Activated CD4-positive, alpha-beta T cell treated with anti-CD3 and anti-CD28 coated beads, Interleukin-2, amount 10 ng/mL, durations not matched to agents 24 days and 14 days (primary cell): ENCODE measurements at places on chromosomes 4 and X.

DNA sequence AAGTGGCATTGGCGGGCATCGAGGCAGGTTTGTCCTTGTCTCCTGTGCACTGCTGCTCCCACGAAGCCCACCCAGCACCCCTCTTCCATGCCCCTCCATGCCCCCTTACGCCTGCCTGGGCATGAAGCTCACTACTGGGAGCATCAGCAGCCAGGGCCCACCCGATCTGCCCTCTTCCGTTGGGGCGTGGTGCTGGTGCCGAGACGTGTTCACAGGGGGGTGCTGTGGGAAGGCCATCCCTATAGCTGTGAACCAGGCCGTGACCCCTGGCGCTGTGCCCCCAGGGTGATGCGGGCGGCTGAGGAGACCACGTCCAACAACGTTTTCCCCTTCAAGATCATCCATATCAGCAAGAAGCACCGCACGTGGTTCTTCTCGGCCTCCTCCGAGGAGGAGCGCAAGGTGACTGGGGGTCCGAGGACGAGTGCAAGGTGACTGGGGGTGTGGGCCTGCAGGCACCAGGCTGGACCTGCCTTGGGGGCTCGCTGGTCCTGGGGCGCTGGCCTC is 19.3 kb upstream of the ADD1 start:
- no peaks in the 10 kb centered on the region for H3K27me3 ChIP-seq
- H3K36me3 ChIP-seq, result peaks cover 58% of the 10 kb centered on the region
- DNase-seq, result no peak
- H3K4me3 ChIP-seq, result no peak overlapping the region
- no peak overlapping the region for H3K27ac ChIP-seq
- H3K4me1 ChIP-seq, result peaks cover 4% of the 10 kb centered on the region

DNA sequence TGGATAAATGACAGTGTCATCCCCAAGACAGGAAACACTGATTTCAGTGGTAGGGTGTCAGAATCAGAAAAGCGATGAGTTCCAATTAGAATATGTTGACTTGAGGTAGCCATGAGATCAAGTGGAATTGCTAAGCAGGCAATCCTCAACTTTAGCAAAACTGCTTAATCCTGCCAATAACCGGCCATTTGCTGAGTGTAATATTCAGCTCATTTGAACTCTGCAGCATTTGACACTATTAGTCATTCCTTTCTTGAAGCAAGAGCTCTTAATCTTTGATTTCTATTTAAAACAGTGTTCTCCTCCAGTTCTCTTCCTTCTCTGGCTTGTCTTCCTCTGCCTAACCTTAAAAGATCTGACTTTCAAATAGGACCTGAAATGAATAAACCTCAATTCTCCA is 68.7 kb upstream of the DCLK2 start:
- H3K36me3 ChIP-seq, result no peaks in the 10 kb centered on the region
- no peaks in the 10 kb centered on the region for H3K4me1 ChIP-seq
- peak; percentile 45 for DNase-seq
- no peak overlapping the region for H3K4me3 ChIP-seq
- no peak overlapping the region for H3K27ac ChIP-seq
- H3K27me3 ChIP-seq, result peaks cover 5% of the 10 kb centered on the region

DNA sequence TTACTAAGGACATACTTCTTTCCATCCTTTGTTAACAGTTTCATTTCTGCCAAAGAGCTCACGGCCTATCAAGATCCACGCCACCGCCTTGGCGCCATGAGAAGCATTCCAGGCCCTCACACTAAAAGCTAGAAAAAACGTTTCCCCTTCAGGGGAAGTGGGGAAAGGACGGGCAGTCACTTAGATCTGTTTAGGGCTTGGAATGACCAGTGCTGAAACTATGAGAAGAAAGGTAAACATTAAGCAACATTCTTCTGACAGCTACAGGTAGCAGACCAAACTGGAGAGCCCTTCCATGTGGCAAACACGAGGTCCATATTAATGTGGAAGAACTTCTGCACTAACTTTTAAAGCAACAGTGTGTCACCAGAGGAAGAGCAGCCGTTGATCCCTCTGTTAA is 146.7 kb downstream of the SH3KBP1 start:
- peak overlapping the region; percentile 35 for H3K27ac ChIP-seq
- peaks cover 54% of the 10 kb centered on the region for H3K4me1 ChIP-seq
- H3K27me3 ChIP-seq, result no peaks in the 10 kb centered on the region
- H3K36me3 ChIP-seq, result peaks cover 25% of the 10 kb centered on the region

- H3K4me1 ChIP-seq, result no peaks in the 10 kb centered on the region
- no peaks in the 10 kb centered on the region for H3K36me3 ChIP-seq
- DNase-seq, result no peak
- H3K27ac ChIP-seq, result no peak overlapping the region
- no peak overlapping the region for H3K4me3 ChIP-seq
- H3K27me3 ChIP-seq, result no peaks in the 10 kb centered on the region
Observed at GRCh38 chrX:49725401-49725800, 29.6 kb upstream of the PAGE1 start.

- no peak for DNase-seq
- H3K4me1 ChIP-seq, result no peaks in the 10 kb centered on the region
- H3K36me3 ChIP-seq, result no peaks in the 10 kb centered on the region
- H3K27me3 ChIP-seq, result peaks cover 5% of the 10 kb centered on the region
Observed at GRCh38 chr4:83751336-83751949, 215.5 kb downstream of the GPAT3 start.

GRCh38 chr4:168854350-168854921 is 155.6 kb downstream of the CBR4 start:
- no peak overlapping the region for H3K27ac ChIP-seq
- H3K4me3 ChIP-seq, result no peak overlapping the region
- peaks cover 33% of the 10 kb centered on the region for H3K4me1 ChIP-seq
- H3K27me3 ChIP-seq, result no peaks in the 10 kb centered on the region
- H3K36me3 ChIP-seq, result peaks cover 15% of the 10 kb centered on the region

DNA sequence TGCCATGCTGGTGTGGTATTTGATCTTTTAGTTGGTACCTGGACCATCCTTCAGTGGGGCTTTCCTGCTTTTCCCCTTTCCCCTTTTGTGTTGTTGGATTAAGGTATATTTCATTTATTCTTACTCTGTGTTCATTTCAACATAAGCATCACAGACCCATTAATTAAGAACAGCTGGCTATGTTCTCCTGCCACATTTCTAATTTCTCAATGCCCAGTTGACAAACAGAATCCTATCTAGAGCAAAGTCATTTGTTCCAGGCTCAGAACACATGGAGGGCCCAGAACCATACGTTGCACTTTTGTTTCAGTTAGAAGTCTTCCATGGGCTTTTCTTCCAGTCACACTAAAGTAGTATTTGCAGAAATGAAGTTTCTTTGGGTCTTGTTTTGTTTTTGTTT is 46.1 kb upstream of the EOLA2 start:
- H3K36me3 ChIP-seq, result no peaks in the 10 kb centered on the region
- no peaks in the 10 kb centered on the region for H3K4me1 ChIP-seq

- no peaks in the 10 kb centered on the region for H3K36me3 ChIP-seq
- DNase-seq, result no peak
- no peaks in the 10 kb centered on the region for H3K4me1 ChIP-seq
Observed at GRCh38 chr4:114317564-114317963, 281.0 kb upstream of the UGT8 start.

GRCh38 chrX:115449742-115450141 is 111.2 kb upstream of the PLS3 start:
- no peaks in the 10 kb centered on the region for H3K36me3 ChIP-seq
- H3K4me1 ChIP-seq, result no peaks in the 10 kb centered on the region
- DNase-seq, result no peak

GRCh38 chr4:134773497-134774000 is 572.0 kb upstream of the PABPC4L start:
- H3K27me3 ChIP-seq, result no peaks in the 10 kb centered on the region
- no peaks in the 10 kb centered on the region for H3K4me1 ChIP-seq
- H3K4me3 ChIP-seq, result no peak overlapping the region

- no peak overlapping the region for H3K27ac ChIP-seq
- no peaks in the 10 kb centered on the region for H3K4me1 ChIP-seq
Observed at GRCh38 chr4:151564321-151564720, 155.3 kb downstream of the FHIP1A start.

DNA sequence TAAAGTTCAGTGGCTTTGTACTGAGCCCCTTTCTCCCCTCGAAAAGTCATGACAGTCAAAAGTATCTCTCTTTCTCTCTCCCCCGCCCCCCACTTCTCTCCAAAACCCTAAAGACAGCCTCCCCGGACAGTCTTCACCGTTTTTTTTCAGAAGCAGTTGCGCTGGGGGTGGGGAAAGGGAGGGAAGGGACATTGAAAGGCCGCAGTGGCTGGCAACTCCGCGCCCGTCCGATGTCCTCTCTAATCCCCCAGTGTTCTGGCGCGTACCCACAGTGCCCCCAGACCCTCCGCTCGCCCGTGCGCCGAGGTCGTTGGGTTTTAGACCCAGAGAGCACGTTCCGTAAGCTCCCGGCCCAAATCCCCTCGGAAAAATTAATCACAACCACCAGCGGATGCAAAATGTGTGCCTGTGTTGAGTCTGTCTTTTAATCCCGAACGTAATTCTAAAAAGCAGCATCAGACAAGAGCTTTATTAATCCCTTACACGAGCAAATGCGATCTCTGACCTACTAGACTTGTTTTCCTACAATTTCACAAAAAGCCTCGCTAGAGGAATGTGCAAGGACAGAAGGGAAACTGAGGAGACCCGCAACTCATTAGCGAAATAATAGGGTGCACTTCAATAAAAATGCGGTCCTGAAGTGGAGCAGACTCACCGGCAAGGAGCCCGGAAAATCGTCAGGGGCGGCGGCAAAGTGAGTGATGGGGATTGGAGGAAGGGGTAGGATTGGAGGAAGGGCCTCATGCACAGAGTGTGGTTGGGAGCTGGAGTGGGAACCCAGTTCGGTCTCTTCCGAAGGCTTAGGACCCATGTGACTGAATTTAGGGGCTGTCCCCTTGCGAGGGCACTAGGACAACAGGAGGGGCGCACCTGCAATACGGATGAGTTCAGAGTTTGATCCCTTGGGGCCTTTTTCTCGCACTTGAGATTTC is 12.2 kb upstream of the PRDM8 start:
- H3K36me3 ChIP-seq, result peaks cover 14% of the 10 kb centered on the region
- peak overlapping the region; percentile 95 for H3K27ac ChIP-seq
- peaks cover 44% of the 10 kb centered on the region for H3K4me1 ChIP-seq
- H3K27me3 ChIP-seq, result peaks cover 24% of the 10 kb centered on the region
- peak overlapping the region; percentile 96 for H3K4me3 ChIP-seq
- peak; percentile 71 for DNase-seq

GRCh38 chr4:160825644-160826338 is 1338.0 kb downstream of the FSTL5 start:
- DNase-seq, result no peak
- no peaks in the 10 kb centered on the region for H3K36me3 ChIP-seq
- no peak overlapping the region for H3K27ac ChIP-seq
- no peak overlapping the region for H3K4me3 ChIP-seq

DNA sequence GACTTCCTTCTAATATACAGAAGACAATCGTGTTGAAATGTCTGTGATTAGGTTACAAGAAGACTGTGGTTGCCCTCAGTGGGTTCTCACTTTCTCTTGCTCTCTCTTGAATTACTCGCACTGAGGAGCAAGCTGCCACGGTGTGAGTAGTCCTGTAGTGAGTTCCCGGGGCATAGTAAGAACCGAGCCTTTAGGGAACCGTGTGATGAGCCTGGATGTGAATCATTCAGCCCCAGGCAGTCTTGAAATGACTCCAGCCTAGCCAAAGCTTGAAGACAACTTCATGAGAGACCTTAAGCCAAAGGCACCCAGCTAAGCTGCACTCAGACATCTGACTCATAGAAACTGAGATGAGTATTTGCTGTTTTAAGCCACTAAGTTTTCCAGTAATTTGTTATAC is 292.7 kb downstream of the SPOCK3 start:
- H3K27ac ChIP-seq, result no peak overlapping the region
- H3K36me3 ChIP-seq, result no peaks in the 10 kb centered on the region
- no peak for DNase-seq
- no peak overlapping the region for H3K4me3 ChIP-seq

DNA sequence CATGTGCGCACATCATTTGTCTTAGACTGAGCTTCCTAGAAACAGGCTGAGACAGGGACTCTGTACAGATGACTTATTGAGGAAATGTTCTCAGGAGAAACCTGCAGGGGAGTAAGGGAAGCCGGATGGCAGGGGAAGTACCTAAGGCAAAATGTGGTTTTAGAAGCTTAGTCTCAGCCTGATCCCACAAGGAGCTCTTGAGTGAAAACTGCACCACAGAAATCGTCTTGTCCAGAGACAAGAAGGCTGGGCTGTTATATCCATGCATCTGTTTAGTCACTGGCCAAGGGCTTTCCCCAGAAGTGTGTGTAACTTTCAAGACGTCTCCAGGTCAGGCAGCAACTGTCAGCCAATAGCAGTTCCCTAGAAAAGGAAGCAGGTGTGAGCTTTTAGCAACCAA is 86.0 kb downstream of the FUNDC1 start:
- H3K36me3 ChIP-seq, result no peaks in the 10 kb centered on the region
- no peak overlapping the region for H3K4me3 ChIP-seq
- no peak for DNase-seq
- H3K4me1 ChIP-seq, result no peaks in the 10 kb centered on the region
- H3K27ac ChIP-seq, result no peak overlapping the region

DNA sequence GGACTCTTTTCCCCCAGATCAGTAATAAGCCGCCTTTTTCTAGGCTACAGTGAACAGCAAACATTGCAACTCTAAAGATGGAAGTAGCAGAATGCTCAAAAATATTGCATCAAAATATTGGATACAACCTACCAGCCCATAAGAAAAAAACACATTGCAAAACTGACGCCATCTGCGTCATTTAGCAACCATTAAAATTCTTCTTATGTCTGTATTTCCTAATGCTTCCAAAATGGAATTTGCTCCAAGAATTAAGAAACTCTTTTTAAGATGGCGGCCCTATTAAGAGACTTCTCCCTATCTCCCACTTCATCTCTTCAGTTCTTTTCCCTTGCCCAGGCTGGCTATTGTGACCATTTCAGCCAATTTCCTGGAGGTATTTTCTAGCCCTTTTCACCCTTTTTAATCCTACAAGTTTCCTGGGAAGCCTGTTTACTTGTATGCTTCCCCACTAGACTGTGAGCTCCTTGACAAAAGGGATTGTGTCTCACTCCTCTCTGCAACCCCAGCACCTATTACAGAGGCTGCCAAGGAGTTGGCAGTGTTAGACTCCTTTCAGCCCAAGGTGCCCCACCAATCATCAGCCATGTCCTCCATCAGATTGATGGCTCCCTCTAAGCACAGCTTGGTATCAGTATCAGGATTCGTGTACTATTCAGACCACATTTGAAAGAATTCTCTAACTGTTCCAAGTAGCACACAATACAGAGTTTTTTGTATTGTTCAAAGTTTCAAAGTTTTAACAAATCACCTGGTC is 4.4 kb downstream of the GPC3 start:
- no peak overlapping the region for H3K4me3 ChIP-seq
- H3K27me3 ChIP-seq, result peaks cover 30% of the 10 kb centered on the region
- no peaks in the 10 kb centered on the region for H3K36me3 ChIP-seq
- H3K27ac ChIP-seq, result no peak overlapping the region
- no peak for DNase-seq

- H3K27ac ChIP-seq, result no peak overlapping the region
- no peak overlapping the region for H3K4me3 ChIP-seq
- no peaks in the 10 kb centered on the region for H3K4me1 ChIP-seq
- no peaks in the 10 kb centered on the region for H3K36me3 ChIP-seq
- DNase-seq, result no peak
Observed at GRCh38 chrX:39063037-39063436, 261.8 kb downstream of the MID1IP1 start.

GRCh38 chr4:105198541-105198940 is 51.9 kb downstream of the TET2 start:
- H3K36me3 ChIP-seq, result peaks cover 38% of the 10 kb centered on the region
- H3K4me3 ChIP-seq, result no peak overlapping the region
- DNase-seq, result no peak
- no peaks in the 10 kb centered on the region for H3K27me3 ChIP-seq
- no peak overlapping the region for H3K27ac ChIP-seq
- peaks cover 27% of the 10 kb centered on the region for H3K4me1 ChIP-seq
